Body of pancreas (tissue), 4 donors: ENCODE measurements at places on chromosomes 11 and 22.

GRCh38 chr11:130092661-130093060 is 23.0 kb downstream of the APLP2 start:
- H3K27ac ChIP-seq: no peak overlapping the region
- H3K36me3 ChIP-seq: no peaks in the 10 kb centered on the region
- DNase-seq: no peak

DNA sequence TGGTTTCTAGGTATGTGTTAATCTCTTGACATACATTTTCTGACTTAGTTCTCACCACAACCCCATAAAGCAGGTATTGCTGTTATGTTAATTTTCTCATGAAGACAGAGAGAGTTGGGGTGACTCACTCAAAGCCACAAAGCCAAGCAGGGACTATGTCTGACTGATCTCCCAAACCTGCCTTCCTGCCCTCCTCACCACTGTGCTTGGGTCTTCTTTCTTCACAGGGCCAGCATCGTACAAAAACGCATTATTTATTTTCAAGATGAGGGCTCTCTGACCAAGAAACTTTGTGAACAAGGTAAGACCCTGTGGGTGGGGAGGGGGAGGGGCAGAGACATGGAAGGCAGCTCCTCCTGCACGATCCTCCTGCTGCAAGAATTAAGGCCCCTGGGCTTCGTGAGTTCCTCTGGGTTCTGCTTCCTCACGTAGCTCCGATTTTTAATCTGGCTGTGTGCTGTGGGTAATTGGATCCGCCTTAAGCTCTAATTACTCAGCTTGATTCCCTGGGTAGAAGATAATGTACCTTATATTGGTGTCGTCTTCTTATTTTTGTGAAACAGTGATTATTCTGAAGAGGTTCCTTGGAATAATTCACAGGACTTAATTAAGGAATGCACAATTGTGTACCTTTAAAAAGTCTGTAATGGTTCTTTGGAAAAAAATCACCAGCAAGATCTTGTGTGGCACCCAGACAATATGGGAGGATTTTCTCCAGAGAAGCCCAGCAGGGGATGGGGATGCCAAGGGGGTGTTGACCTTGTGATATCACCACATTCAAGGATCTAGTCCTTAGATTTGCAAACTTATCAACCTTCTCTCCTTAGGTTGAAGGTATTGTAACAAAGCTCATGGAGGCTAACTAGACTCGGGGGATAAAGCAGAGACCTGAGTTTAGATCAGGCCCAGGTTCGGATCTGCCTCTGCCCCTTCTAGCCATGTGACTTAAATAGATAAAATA is 112.9 kb downstream of the SPON1 start:
- no peak overlapping the region for H3K27ac ChIP-seq
- no peaks in the 10 kb centered on the region for H3K4me1 ChIP-seq
- no peaks in the 10 kb centered on the region for H3K36me3 ChIP-seq
- no peak overlapping the region for H3K4me3 ChIP-seq
- no peak for DNase-seq

GRCh38 chr11:7657306-7658025 is 15.8 kb downstream of the CYB5R2 start:
- H3K4me1 ChIP-seq: no peaks in the 10 kb centered on the region
- no peak overlapping the region for H3K4me3 ChIP-seq
- DNase-seq: peak; percentile 78
- no peaks in the 10 kb centered on the region for H3K27me3 ChIP-seq
- H3K36me3 ChIP-seq: peaks cover 13% of the 10 kb centered on the region

GRCh38 chr11:9815486-9816136 is 151.7 kb downstream of the SWAP70 start:
- peaks cover 2% of the 10 kb centered on the region for H3K4me1 ChIP-seq
- H3K27me3 ChIP-seq: no peaks in the 10 kb centered on the region
- H3K27ac ChIP-seq: no peak overlapping the region

- H3K4me1 ChIP-seq: no peaks in the 10 kb centered on the region
- H3K36me3 ChIP-seq: no peaks in the 10 kb centered on the region
- no peak overlapping the region for H3K4me3 ChIP-seq
- no peaks in the 10 kb centered on the region for H3K27me3 ChIP-seq
Measured at GRCh38 chr11:65053827-65054508, 4.4 kb downstream of the NAALADL1 start.

DNA sequence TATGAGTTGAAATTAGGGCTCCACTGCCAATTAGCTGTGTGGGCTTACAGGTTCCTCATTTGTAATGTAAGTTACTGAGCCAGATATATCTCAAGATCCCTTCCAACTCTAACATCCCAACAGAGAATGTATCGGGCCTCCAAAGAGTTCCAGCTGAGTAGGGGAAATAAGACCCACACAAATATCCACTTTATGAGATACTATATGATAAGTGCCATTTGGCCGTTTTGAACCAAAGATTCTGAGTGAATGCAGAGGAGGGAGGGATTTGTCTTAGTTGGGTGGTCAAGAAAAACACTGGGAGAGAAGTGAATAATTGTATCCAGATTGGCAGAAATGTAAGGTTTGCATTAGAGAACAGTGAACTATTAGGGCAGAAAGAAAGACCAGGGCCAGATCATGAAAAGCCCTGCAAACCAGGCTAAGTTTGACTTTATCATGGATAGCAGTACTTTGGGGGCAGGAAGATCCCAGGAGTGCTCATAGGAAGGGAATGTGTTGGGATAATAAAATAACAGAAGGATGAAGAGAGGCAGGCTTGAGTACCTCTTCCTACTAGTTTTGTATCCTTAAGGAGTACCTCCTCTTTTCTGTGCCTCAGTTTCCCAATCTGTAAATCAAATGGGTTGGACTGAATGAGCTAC is 63.9 kb downstream of the RPL27A start:
- no peaks in the 10 kb centered on the region for H3K27me3 ChIP-seq
- H3K27ac ChIP-seq: no peak overlapping the region
- no peak overlapping the region for H3K4me3 ChIP-seq

DNA sequence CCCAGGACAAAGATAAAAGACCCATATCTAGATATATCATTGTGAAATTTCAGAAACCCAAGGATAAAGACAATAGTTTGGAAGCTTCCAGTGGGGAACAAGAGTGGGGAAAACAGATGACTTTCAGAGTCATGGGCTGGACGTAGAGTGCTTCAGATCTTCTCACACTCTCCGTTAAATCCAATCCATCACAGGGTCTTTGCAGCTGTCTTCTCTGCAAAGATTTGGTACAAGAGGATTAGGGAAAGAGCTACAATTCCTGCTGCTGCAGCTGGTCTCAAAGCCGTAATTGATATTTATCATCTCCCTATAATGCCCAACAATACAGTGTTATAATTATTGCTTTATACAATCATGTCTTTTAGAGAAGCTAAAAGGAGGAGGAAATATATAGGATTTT is 63.4 kb upstream of the CLPB start:
- no peaks in the 10 kb centered on the region for H3K4me1 ChIP-seq
- H3K27ac ChIP-seq: no peak overlapping the region
- H3K27me3 ChIP-seq: no peaks in the 10 kb centered on the region

DNA sequence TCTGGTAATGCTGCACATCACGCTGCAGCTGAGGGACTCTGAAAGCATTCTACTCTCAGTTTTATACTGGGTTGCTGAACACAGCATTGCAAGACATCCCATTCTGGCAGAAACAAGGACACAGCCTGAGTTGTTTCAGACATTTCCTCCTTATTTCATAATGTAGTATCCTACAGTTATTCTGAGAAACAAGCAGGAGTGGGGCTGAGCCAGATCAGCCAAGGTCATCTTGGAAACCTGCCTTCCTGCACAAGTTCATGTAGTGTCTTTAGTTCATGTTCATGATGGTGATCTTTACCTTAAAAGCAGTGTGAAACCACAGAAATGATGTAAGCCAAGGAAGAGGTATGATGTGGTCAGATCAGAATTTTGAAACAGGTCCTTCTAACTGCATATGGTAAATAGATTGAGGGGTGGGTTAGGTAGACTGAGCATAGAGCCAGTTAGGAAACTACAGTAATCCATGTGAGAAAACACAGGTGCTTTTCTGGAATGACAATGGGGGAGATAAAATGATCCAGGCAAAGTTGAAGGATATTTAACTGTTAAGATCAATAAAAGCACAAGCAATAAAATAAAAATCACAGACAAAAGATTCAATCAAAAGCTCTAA is 1686.8 kb downstream of the LRRC4C start:
- DNase-seq: no peak
- no peaks in the 10 kb centered on the region for H3K27me3 ChIP-seq
- no peak overlapping the region for H3K27ac ChIP-seq
- peaks cover 15% of the 10 kb centered on the region for H3K4me1 ChIP-seq
- no peak overlapping the region for H3K4me3 ChIP-seq
- no peaks in the 10 kb centered on the region for H3K36me3 ChIP-seq

- H3K4me1 ChIP-seq: no peaks in the 10 kb centered on the region
- no peak for DNase-seq
- no peaks in the 10 kb centered on the region for H3K27me3 ChIP-seq
- no peak overlapping the region for H3K27ac ChIP-seq
- no peak overlapping the region for H3K4me3 ChIP-seq
- no peaks in the 10 kb centered on the region for H3K36me3 ChIP-seq
Measured at GRCh38 chr11:130029137-130029536, 26.5 kb upstream of the PRDM10 start.

DNA sequence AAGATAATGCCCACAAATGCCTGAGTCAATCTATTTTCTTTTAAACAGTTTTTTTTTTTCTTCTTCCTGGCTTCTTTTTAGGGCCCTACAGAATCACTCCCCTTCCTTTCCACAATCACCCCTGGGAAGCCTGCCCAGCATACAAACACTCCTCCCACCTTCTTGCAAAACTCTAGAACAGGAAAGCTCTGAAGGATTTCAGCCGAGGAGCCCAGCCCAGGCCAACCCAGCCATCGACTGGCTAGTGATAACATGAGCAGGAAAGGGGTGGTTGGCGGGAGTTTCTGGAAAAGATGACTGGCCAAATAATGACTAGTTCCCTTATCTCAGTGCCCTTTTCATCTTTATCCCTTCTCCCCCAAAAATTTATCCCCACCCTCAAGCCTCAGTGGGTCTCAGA is 68.2 kb downstream of the USP35 start:
- no peaks in the 10 kb centered on the region for H3K36me3 ChIP-seq
- H3K4me1 ChIP-seq: peaks cover 12% of the 10 kb centered on the region
- H3K27ac ChIP-seq: no peak overlapping the region

GRCh38 chr22:49810363-49811019 is 17.2 kb downstream of the BRD1 start:
- no peak overlapping the region for H3K27ac ChIP-seq
- H3K4me1 ChIP-seq: peaks cover 42% of the 10 kb centered on the region
- no peak overlapping the region for H3K4me3 ChIP-seq
- no peaks in the 10 kb centered on the region for H3K27me3 ChIP-seq
- no peaks in the 10 kb centered on the region for H3K36me3 ChIP-seq
- no peak for DNase-seq

- no peak overlapping the region for H3K4me3 ChIP-seq
- no peak overlapping the region for H3K27ac ChIP-seq
- H3K36me3 ChIP-seq: no peaks in the 10 kb centered on the region
- H3K27me3 ChIP-seq: no peaks in the 10 kb centered on the region
- H3K4me1 ChIP-seq: no peaks in the 10 kb centered on the region
Measured at GRCh38 chr11:128939591-128939990, 3.1 kb downstream of the TP53AIP1 start.

DNA sequence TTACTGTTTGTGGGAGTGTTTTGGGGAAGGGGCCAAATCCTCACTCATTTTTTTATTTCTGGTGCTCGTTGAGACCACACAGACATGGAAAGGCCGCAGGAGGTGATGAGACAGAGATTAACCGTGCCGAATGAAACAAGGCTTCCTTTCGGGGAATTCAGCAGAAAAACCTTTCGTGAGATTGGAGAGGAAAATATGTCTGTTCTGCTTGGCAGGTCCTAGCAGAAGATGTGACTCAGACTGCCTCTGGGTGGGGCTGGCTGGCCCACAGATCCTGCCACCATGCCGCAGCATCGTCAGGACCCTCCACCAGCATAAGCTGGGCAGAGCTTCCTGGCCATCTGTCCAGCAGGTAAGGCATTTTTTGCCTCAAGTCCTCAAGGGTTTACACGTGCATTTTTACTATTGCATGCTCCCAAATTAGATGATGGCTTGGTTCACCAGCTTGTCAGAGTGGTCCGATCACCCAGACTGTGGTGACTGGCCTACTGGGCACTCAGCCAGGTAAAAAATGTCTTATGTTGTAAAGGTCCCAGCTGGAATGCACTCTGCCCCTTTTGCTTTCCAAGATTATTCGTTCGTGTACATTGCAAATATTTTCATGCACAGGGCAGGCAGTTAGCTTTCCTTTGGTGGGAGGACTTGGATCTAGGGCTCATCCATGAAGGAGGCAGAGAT is 1.5 kb downstream of the DDB2 start:
- no peak overlapping the region for H3K4me3 ChIP-seq
- H3K36me3 ChIP-seq: no peaks in the 10 kb centered on the region
- H3K27me3 ChIP-seq: no peaks in the 10 kb centered on the region
- peaks cover 39% of the 10 kb centered on the region for H3K4me1 ChIP-seq
- peak overlapping the region; percentile 97 for H3K27ac ChIP-seq
- DNase-seq: peak; percentile 52

- no peaks in the 10 kb centered on the region for H3K4me1 ChIP-seq
- no peaks in the 10 kb centered on the region for H3K27me3 ChIP-seq
- H3K4me3 ChIP-seq: no peak overlapping the region
- H3K27ac ChIP-seq: no peak overlapping the region
- no peak for DNase-seq
Measured at GRCh38 chr11:36211761-36212430, 77.3 kb downstream of the COMMD9 start.

DNA sequence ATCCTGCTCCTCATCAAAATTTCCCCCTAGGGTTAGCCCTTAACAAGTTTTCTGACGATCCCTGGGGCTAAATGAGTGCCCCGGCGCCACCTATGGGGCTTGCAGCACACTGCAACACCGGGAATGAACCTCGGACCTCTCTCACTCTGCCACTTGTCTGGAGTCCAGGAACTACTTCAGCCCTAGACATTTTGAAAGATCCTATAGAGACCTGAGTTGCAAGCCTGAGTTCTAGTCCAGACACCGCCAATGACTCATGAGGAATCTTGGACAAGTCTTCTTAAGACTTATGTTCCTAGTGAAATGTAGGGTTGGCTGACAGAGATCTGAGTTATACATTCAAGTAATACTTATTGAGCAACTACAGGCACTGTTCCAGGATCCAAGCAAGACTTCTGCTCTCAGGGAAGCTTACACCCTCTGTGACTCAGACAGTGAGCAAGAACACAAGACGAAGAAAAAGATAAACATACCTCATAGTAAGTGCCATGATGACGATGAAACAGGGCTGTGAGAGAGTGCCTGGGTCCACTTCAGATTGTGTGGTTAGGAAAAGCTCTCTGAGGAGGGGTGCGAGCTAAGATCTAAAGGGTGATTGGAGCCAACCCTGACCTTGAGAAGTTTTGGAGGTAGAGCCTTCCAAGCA is 10.2 kb upstream of the STK33 start:
- peaks cover 8% of the 10 kb centered on the region for H3K4me1 ChIP-seq
- no peaks in the 10 kb centered on the region for H3K27me3 ChIP-seq
- H3K27ac ChIP-seq: no peak overlapping the region

GRCh38 chr22:30922151-30922611 is 46.4 kb downstream of the MORC2 start:
- no peak overlapping the region for H3K4me3 ChIP-seq
- H3K27me3 ChIP-seq: no peaks in the 10 kb centered on the region
- H3K27ac ChIP-seq: no peak overlapping the region

DNA sequence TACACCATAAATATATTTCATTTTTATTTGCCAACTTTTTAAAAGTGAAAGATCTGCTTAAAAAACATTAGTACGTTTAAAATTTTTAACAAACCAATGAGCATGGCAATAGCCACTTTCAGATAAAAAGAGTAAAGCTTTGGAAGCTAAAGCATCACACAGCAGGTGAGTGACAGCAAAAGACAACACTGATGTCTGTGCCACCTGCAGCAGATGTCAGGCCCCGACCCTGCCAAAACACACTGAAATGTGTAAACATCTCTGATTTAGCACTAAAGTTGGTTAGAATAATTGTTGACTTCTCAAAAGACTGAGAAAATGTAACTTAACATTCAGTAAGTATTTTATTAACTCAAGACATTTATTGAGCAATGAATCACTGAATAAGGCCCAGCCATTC is 232.9 kb downstream of the DLG2 start:
- H3K27ac ChIP-seq: no peak overlapping the region
- no peak for DNase-seq
- H3K36me3 ChIP-seq: no peaks in the 10 kb centered on the region
